HAP-1 (cell line): ENCODE measurements at places on chromosomes 2 and 18.
A peak's percentile ranks its signal among the peaks of the same experiment; 100 is the strongest.

DNA sequence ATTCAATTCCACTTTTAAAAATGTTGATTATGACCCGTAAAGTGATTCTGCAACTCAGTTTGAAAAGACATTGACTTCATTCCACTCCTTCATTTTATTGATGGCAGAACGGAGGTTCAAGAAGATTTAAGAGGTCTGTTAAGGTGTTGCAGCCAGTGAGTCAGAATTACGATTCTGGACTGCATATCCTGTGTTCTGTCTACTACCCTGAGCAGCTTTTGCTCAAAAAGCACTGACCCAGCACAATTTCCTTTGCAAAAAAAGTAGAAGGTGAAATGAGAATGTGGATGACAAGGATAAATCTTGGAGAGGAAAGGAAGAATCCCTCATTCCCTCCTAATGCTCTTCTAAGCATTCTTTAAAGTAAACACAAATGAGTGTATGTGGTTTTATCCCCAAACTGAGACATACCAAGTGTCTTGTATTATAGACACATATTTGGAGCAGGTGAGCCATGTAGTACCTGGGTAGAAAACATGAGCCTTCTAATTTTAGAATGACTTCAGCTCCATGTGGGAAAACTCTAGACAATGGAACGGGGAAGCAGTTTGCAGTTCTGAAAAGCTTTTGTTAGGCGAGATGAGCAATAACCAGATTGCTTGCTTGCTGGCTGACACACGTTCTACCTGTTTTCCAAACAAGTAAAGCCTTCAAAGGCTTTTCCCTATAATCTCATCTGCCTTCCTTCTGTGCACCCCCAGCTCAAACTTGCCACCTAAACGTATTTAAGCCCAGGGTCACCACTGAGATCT is 44.7 kb downstream of the TGFA start:
- DNase-seq, result no peak

- no peak for DNase-seq
Measured at GRCh38 chr2:177235855-177236437, 23.4 kb downstream of the HNRNPA3 start.

GRCh38 chr18:36465970-36466369 is 168.5 kb downstream of the FHOD3 start:
- no peak for DNase-seq

GRCh38 chr2:9668687-9669345 is 38.0 kb upstream of the YWHAQ start:
- DNase-seq, result no peak

DNA sequence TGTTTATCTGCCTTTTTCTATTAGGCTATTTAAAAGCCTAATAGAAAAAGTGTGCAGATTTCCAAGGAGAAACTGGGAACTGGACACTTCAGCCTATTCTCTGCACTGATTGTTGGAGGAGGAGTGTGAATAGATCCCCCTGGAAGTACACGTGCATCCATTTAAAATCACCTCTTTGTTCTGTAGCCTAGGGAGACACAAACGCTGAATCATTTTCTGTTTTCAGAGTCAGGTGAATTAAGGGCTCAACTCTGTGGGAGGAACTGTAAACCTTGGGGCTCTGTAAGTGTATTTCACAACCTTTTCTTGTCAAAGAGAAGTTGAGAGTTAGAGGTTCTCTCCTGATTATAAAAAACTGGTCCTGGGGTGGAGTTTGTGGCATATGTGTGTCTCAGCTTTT is 159.7 kb downstream of the SPAG16 start:
- DNase-seq, result no peak

- peak; percentile 46 for DNase-seq
Measured at GRCh38 chr2:15941871-15942710, 1.7 kb downstream of the MYCN start.
